ENCODE measurements at places on chromosomes 5 and 9.
A peak's percentile ranks its signal among the peaks of the same experiment; 100 is the strongest.

DNA sequence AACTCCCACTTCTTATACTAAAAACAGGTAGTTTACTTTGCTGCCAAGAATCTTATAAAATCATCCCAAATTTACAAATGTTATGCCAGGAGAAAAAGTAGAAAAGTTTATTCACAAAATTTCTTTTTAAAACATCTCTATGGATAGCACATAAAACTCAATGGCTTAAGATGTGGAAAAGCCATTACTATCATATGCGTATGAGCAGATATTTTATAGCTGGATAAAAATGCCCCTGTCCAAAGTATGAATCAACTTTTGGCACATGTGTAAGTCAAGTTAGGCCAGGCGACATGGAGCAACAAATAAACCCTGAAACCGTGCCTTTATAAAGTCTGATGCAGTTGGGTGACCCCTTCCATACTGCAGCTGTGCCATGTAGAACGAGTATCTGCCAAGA, 38.6 kb upstream of the FBP1 start:
- DNase-seq = no peak

- DNase-seq = peak; percentile 8
Measured at GRCh38 chr9:120032639-120033038, 547.3 kb downstream of the CDK5RAP2 start.

DNA sequence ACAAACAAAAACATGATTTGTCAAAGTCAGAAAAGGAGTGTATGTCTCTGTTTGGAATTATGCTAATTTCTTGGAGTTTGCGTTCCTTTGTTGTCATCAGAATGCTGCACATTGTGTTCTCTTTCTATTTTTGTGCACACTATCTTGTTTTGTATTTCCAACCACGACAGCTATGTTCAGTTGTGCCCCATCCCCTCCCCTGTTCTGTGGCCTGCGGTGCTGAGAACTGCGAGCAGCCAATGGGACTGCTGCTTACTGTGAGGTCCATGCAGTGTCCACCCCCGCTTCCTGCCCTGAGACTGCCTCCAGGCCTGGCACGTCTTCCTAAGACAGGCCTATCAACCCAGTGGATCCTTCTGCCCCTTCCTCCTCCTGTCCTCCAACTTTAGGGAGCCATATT, 76.8 kb downstream of the PALM2AKAP2 start:
- DNase-seq = no peak

GRCh38 chr9:115289757-115290208, 171.8 kb upstream of the TNC start:
- peak; percentile 63 for DNase-seq

DNA sequence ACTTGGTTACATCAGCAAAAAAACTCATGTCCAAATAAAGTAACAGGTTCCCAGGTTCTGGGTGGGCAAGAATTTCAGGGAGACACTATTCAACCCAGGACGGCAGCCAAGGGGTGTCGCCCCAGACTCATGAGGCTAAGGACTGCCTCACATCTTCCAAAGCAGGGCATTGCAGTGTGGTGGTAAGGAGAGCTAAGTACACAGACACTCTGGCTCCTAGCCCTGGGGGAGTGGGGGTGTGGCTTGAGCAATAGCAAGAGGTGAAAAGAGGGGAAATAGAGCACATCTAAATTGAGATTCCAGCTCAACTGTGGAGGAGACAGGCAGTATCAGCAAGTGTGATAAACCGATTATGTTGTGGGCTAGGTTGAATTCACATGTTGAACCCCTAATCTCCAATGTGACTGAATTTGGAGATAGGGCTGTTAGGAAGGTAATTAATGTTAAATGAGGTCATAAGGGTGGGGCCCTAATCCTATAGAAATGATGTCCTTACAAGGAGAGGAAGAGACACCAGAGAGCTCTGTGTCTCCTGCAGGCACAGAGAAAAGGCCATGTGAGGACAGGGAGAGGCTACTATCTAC, 49.9 kb upstream of the MARCHF11 start:
- no peak for DNase-seq

DNA sequence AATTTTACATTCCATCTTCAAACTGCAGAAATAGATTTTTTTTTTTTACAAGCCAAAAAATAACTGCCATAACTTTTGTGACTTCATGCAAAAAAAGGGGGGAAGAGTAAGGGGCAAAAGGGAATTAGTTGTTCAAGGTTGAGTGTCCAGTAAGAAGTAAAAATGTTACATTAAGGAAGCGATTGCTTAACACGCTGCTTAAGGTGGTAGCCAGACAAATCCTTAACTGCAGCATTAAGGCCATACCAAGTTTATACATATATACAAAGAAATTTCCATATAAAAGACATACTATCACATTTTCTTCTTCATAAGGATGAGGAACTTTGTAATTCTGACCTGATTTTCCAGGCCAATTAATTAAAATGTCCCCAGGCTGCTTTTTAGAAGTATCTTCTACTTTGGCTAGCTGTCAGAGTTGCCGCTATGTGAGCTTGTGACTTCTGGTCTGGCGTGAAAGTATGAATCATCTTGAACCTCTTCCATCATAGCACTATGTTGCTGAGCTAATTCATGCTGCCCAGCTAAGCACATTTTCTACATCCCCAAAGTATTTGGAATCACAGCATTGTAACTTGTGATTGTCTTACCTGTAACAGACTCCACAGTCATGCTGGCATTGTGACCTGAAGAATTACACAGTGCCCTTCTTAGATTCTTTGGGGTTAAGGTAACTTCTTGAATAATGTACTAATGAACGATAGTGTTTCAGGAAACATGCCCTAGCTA, 40.0 kb downstream of the G3BP1 start:
- peak; percentile 82 for DNase-seq

DNA sequence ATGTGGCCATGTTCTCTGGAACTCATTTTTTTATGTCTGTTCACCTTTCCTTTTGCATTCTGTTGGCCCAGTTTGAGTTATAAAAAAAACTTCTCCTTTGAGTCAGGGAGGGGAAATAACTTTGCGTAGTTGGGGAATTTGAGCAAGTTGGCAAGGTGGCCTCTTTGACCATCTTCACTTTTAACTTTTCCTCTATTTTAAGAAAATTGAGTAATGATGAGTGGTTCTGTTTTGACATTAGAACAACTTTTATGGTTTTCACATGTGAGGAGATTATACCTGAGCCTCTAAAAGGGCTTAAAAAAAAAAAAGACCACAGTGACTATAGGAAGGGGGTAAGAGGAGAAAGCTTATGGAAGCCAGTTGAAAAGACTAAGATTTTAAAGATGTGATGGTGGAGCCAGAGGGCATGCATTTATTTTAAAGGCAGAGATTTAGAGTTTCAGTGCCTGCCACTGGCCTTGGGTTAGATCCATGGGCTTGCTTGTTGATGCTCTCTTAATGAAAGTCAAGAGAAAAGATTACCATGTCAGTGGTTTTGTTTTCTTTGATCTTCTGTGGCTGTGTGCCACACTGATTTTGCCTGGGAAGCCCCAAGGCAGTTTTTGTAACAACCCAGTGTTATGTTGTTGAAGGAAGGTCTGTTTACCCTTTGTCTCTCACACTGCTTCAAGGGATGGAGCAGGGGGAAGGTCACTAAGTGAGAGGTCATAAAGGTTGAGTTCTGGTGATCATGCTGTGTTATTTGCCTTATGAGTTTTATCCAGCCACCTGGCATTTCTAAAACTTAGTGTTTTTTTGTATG, 219.7 kb upstream of the CD180 start:
- DNase-seq = no peak

- no peak for DNase-seq
Measured at GRCh38 chr5:154901913-154902312, 36.1 kb downstream of the GEMIN5 start.

GRCh38 chr5:21181609-21182125, 1193.7 kb upstream of the CDH18 start:
- no peak for DNase-seq

- no peak for DNase-seq
Measured at GRCh38 chr9:92353051-92353450, 27.3 kb downstream of the CENPP start.

- DNase-seq = no peak
Measured at GRCh38 chr5:155406815-155407214, 393.3 kb downstream of the KIF4B start.

- peak; percentile 92 for DNase-seq
Measured at GRCh38 chr5:98483301-98483685, 290.2 kb upstream of the RGMB start.

DNA sequence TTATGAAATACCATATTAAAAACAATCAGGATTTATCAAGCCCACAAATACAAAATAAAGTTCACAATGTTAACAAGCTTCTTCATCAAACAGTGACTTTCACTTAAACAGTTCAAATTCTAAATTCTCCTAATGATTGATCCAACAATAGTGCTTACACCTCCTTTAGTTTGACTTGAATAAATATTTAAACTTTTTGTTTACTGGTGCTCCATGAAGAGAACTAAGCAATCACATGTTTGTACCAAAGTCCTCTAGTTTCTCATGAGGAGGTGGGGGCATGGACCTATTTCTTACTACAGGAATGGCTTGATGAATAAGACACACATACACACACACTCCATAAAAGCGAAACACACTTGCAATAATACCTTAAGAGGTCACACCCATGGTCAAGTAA, 95.8 kb downstream of the RAPGEF6 start:
- no peak for DNase-seq

DNA sequence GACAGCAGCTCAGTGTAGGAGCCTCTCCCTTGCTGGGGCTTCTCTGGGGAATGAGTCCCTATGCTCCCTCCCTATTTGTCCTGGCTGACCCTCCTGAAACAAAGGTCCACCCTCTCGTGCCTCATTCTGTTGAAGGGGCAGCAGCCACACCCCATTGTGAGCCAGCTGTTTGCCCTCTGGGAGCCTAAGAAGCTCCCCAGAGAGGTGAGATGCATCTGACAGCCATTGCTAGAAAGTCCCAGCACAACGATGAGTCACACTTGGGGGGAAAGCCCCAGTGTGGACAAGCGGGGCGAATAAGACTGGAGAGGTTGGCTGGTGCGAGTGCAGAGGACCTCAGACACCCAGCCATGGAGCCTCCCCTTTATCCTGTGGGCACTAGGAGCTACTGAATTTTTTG, 101.4 kb downstream of the PPARGC1B start:
- peak; percentile 48 for DNase-seq

- no peak for DNase-seq
Measured at GRCh38 chr5:95605786-95606185, 14.1 kb upstream of the GPR150 start.

DNA sequence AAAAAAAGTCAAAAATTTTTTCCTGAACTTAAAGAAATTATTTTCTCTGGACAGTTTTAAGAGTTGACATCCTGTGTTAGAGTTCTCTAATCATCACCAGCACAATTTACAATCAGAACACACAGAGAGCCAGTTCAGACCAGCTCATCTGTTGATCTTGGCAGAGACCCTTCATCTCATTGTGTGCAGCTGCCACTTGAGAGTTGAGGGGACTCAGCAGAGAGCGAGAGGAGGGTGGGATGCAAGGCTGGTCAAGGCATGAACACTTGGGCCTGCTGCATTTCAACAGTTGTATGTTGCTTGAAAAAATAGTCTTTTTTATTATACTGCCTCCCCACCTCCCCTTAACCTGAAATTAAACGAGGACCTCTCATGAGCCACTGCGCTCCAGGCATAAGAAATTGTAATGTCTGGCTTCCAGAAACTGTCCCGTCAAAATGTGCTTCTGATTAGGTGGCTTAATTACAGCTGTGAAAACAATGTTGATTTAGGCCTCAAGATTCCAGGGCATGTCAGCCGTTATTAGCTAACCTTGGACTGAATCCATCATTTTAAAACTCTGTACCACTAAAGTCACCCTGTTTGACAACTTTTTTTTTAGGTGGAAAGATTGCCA, 383.6 kb downstream of the CCDC171 start:
- DNase-seq = peak; percentile 97

DNA sequence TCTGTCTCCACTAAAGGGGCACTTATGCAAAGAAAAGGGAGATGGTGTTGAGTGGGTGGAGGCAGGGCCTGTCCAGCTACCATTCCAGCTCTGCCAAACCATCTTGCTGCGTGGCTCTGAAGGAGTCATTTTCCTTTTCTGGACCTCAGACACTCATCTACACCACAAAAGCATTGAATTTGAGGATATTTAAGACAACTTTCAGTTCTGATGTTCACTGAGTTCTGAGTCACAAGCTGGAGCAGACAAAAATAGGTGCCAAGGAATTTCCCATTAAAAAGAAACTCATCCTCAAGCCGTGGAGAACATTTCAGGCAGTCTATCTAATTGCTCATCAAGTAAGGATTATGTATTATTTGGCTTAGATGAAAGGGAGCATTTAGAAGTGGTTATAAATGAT, 195.0 kb upstream of the TBC1D2 start:
- DNase-seq = peak; percentile 84

DNA sequence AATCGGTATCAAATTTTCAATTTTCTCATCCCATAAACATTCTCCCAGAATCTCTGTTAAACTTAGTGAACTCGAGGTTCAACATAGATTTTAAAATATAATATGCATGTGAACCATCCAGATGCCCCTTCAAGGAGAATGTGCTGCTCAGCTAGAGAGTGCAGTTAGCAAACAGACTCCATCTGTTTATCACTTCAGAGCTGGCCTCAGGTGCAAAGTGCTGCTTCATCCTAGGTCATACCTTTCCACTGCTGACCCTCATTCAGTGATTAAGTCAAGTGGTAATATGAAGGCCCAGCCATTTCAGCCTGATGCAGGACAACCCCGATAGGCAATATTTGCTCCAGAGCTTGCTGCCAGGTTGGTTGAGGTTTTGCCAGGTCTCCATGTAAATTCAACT, 339.0 kb upstream of the POU5F2 start:
- DNase-seq = no peak

- peak; percentile 95 for DNase-seq
Measured at GRCh38 chr9:4297151-4297785, 2.6 kb downstream of the GLIS3 start.

DNA sequence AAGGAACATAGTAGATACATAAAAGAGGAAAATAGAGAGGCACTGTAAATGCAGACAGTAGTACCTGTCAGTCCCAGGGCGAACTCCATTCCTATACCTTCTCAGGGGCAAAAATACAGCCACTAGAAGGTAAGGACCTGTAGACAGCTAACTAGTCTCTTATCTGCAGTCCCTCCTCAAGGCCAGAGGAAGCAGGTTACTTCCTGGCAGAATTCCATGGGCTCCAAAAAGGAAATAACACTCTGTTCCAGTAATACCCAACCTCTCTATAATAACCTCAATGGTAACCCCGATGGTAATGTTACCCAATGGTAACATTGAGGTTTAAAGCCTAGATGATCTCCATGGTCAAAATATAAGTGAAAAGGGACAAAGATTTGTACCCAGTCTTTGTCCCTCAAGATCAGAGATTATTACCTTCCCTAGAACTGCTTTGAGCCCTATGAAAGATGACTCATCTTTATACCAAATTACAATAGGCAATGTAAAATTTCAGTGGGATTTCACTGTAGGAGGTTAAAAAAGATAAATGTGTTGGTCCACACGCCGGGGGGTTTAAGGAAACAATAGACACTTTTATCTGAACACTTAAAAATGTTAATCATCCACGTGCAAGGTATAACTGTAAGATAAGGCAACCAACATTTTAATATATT, 113.0 kb downstream of the DENND1A start:
- no peak for DNase-seq

DNA sequence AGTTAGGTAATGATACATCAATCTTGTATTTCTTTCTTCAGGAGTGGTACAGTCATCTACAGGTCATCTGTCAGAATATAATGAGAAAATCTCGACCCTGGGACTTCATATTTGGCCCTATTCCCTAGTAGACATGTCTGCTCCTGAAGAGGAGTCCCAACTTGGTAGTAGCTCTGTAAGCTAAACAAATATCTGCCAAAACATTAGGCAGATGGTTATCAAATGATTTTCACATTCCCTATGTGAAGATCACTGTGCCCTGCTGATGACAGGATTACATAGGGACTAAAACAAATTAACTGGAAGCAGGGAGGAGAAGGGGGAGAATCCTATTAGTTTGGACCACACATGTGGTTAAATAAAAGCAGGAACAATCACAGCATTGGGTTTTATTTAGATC, 138.6 kb upstream of the NFIB start:
- DNase-seq = no peak

- peak; percentile 76 for DNase-seq
Measured at GRCh38 chr9:124257844-124258606, at the start of gene NEK6. NEK6 (plus strand) TSS chr9:124257949; CDS start chr9:124301965, 44,016 bp downstream.
